ENCODE measurements at places on chromosomes 4 and X.
A peak's percentile ranks its signal among the peaks of the same experiment; 100 is the strongest.

- H3K27ac ChIP-seq, result no peak overlapping the region
- no peaks in the 10 kb centered on the region for H3K36me3 ChIP-seq
- H3K4me1 ChIP-seq, result peaks cover 35% of the 10 kb centered on the region
- H3K27me3 ChIP-seq, result no peaks in the 10 kb centered on the region
- no peak for DNase-seq
Observed at GRCh38 chr4:41455206-41455605, 82.8 kb upstream of the LIMCH1 start.

DNA sequence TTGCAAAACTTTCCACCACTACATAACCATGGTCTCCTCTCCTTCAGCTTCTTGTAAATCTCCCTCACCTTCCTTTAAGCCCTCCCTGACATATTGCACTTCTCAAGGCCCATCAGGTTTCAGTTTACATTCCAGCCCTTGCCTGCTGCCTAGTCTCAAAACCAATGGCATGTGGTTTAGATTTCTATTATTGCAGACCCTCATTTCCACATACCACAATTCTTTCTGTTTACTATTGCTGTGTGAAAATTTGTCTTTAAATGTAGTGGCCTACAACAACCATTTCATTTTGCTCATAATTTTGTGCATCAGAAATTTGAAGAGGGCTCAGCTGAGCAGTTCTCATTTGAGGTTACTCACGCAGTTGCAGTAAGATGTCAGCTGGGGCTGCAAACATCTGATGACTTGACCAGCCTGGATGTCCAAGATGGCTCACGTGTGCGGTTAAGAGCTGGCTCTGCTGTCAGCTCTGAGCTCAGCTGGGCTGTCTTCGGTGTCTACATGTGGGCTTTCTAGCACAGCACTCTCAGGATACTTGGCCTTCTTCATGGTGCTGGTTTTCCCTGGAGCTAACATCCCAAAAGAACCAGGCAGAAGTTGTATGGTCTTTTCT is 29.9 kb upstream of the SOD3 start:
- H3K27me3 ChIP-seq, result no peaks in the 10 kb centered on the region
- no peak overlapping the region for H3K4me3 ChIP-seq
- peaks cover 3% of the 10 kb centered on the region for H3K4me1 ChIP-seq

- H3K4me1 ChIP-seq, result no peaks in the 10 kb centered on the region
- no peaks in the 10 kb centered on the region for H3K27me3 ChIP-seq
- H3K27ac ChIP-seq, result no peak overlapping the region
- no peak overlapping the region for H3K4me3 ChIP-seq
- DNase-seq, result no peak
Observed at GRCh38 chr4:73152893-73153292, 83.4 kb upstream of the COX18 start.

DNA sequence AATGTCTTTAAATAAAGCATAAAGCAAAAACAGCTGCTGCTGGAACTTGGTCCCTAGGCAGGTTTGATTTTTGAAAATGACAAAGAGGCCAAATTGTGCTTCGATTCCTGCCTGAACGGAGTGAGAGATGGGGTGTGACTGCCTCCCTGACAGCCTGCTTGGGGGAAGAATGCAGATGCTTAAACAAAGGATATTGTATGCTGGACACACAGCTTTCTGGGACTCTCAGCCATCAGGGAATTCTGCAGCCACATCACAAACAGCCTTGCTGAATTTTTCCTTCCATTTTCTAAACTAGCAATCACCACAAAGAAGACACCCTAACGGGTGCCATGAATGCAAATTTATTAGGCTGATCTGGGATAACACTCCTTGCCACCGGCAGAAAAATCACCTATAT is 83.9 kb upstream of the CPEB2 start:
- H3K36me3 ChIP-seq, result no peaks in the 10 kb centered on the region
- H3K27ac ChIP-seq, result no peak overlapping the region
- H3K4me3 ChIP-seq, result no peak overlapping the region
- no peaks in the 10 kb centered on the region for H3K27me3 ChIP-seq

- no peak for DNase-seq
- H3K4me3 ChIP-seq, result no peak overlapping the region
- H3K27ac ChIP-seq, result no peak overlapping the region
- no peaks in the 10 kb centered on the region for H3K36me3 ChIP-seq
- H3K27me3 ChIP-seq, result no peaks in the 10 kb centered on the region
- H3K4me1 ChIP-seq, result no peaks in the 10 kb centered on the region
Observed at GRCh38 chrX:56733459-56734046, 4.5 kb downstream of the NBDY start.

DNA sequence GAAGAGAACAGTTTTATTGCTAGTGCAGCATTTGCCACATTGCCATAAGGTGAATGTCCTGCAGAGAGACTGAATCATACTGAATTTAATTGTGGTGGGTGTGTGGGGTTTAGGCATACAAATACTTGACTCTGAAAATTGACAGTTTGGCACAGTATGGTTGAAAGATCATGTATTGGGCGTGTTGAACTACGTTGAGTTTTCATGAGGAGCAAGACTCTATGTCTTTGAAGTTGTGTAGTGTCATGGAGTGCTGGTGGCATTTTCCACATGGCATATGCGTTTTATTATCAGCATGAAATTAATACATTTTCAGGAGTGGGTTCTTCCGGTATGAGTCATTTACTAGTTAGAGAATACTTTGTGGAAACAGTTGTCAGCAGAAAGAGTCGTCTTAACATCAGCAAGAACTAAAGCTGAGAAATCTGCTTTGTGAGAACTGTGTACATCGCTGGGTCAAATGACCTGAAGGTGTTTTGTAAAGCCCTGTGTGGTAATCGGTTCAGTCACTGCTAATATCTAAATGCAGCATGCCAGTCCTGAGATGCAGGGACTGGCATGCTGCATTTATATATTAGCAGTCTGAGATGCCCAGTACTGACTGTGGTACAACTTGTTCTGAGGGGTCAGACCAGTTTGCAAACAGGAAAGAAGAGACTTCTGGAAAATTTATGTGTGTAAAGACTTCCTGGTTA is 50.3 kb downstream of the ARHGAP10 start:
- DNase-seq, result no peak
- peak overlapping the region; percentile 22 for H3K27ac ChIP-seq
- no peak overlapping the region for H3K4me3 ChIP-seq
- no peaks in the 10 kb centered on the region for H3K27me3 ChIP-seq

DNA sequence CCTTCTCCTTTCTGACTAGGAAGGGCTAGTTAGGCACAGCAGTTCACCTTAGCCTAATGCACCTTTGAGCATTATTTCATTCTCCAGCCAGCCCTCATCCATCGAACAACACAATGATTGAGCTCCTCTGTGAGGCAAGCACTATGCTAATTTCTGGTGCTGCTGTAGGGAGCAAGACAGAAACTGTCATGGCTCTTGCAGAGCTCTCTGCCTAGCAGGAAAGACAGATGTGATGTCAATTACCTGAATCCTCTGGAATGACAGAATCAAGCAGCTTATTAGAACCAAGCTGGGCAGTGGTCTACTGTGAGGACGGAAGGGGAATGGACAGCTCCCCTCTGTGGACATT is 256.1 kb upstream of the NOCT start:
- no peak for DNase-seq
- H3K36me3 ChIP-seq, result no peaks in the 10 kb centered on the region
- H3K4me1 ChIP-seq, result no peaks in the 10 kb centered on the region
- no peaks in the 10 kb centered on the region for H3K27me3 ChIP-seq
- H3K27ac ChIP-seq, result no peak overlapping the region

DNA sequence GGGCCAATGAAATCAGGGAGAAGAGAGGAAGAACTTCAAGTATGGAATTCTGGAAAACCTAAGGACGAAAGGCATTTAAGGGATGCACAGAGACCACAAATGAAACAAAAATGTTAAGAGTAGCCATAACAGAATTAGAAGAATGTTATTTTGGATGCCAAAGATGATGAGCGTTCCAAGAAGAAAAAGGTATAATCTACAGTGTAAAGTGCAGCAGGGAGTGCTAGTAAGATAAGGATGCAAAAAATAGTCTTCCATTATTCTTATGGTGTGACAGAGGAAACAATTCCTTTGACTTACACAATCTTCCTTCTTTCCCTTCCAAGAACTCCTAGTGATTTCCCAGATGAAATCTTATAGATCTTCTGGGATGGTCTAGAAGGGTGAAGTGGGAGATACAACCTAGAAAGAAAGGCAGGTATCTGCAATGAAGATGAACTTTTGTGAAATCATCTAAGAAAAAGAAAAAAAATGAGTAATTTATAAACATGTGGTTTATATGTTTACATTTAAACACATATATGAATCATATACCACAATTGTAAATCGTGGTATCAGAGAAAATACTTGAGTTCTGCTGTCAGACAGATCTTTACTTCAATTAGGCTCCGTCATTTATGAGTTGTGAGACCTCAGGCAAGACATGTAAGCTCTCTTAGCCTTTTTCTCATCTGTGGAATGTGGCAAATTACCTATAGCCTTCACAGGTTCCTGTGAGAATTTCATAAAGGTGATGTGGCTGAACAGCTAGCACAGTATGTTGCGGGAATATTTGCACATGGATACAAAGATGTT is 8.1 kb downstream of the MORF4L2 start:
- peaks cover 10% of the 10 kb centered on the region for H3K4me1 ChIP-seq
- no peak overlapping the region for H3K27ac ChIP-seq
- peaks cover 88% of the 10 kb centered on the region for H3K36me3 ChIP-seq
- no peaks in the 10 kb centered on the region for H3K27me3 ChIP-seq
- DNase-seq, result no peak

DNA sequence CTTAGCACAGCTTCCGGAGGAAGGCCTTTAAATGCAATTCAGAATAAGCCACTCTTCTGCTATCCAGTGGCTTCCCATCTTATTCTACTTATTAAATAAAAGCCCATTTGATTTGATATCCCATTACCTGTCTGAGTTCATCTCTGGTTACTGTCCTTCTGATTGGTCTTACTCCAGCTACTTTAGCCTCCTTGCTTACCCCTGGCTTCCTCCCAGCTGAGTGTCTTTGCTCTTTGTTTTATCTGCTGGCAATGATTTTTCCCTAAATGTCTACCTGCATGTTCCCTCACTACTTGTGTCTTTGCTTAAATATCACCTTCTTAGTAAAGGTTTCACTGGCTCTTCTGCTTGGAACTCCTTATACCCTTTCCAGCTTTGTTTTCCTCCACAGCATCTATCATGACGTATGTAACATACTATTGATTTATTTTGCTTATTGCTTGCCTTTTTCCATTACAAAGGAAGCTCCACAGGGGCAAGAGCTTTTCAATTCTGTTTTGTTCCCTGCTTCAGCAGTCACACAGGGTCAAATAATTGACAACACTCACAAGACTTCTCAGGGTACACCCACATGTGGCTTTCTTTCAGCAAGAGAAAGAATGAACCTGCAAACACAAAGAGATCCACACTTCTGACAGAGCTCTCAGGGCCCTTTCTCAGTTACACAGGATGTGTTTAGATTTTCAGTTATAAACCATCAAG is 63.8 kb downstream of the TBC1D19 start:
- no peaks in the 10 kb centered on the region for H3K36me3 ChIP-seq
- H3K27ac ChIP-seq, result no peak overlapping the region
- H3K4me3 ChIP-seq, result no peak overlapping the region
- no peak for DNase-seq
- H3K27me3 ChIP-seq, result no peaks in the 10 kb centered on the region
- H3K4me1 ChIP-seq, result no peaks in the 10 kb centered on the region

GRCh38 chr4:2470791-2471190 is 1.9 kb downstream of the RNF4 start:
- H3K4me1 ChIP-seq, result peaks cover 23% of the 10 kb centered on the region
- peak overlapping the region; percentile 94 for H3K27ac ChIP-seq
- DNase-seq, result no peak

GRCh38 chrX:150085881-150086280 is 147.6 kb upstream of the EOLA2 start:
- H3K27ac ChIP-seq, result no peak overlapping the region
- DNase-seq, result no peak
- H3K27me3 ChIP-seq, result no peaks in the 10 kb centered on the region
- H3K36me3 ChIP-seq, result no peaks in the 10 kb centered on the region
- no peak overlapping the region for H3K4me3 ChIP-seq
- H3K4me1 ChIP-seq, result no peaks in the 10 kb centered on the region

DNA sequence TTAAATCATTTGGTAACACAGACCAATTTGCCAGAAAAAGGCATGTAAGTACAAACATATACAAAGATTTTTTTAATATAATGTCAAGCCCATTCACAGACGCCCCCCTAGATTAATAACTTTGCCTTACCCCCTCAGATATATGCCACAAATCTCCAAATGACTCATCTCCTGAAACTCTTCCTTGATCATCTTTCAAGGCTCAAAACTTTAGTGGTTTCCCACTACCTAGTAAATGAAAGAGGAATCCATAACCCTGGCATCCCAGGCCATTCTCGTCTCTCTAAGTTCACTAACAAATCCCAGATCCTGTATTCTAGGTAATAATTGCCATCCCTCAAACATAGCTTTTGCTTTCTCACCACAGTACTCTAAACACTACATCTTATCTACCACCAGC is 61.9 kb downstream of the PRSS12 start:
- H3K4me3 ChIP-seq, result no peak overlapping the region
- DNase-seq, result no peak
- H3K4me1 ChIP-seq, result no peaks in the 10 kb centered on the region
- H3K27me3 ChIP-seq, result no peaks in the 10 kb centered on the region
- no peak overlapping the region for H3K27ac ChIP-seq
- no peaks in the 10 kb centered on the region for H3K36me3 ChIP-seq

- H3K27me3 ChIP-seq, result no peaks in the 10 kb centered on the region
- H3K4me3 ChIP-seq, result no peak overlapping the region
- H3K4me1 ChIP-seq, result peaks cover 35% of the 10 kb centered on the region
- H3K27ac ChIP-seq, result no peak overlapping the region
Observed at GRCh38 chr4:170091069-170091696, 1.4 kb upstream of the AADAT start.

Measured in esophagus squamous epithelium (tissue), 5 donors.